ENCODE measurements at places on chromosomes 6 and 20.

- no peak for DNase-seq
These were observed 654.5 kb upstream of the PTCHD4 start for GRCh38 chr6:48765352-48765961.

DNA sequence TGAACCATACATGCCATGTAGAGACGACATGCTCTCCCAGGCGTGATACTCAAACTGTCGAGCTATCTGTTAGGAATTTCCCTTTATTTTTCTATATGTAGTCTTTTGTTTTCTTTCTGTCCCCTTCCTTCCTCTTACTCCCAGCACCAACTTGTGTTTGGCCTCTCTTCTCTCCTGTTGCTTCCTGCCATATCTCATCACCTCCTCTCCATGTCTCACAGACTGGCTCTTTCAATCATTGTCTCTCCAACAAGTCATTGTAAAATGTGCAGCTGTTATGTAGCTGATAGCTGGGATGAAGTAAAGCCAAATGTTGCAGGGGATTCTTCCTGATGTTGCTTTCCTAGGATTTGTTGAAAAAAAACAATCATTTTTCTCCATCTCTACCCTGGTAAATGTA lies 234.5 kb downstream of the TMEM242 start:
- no peak for DNase-seq

DNA sequence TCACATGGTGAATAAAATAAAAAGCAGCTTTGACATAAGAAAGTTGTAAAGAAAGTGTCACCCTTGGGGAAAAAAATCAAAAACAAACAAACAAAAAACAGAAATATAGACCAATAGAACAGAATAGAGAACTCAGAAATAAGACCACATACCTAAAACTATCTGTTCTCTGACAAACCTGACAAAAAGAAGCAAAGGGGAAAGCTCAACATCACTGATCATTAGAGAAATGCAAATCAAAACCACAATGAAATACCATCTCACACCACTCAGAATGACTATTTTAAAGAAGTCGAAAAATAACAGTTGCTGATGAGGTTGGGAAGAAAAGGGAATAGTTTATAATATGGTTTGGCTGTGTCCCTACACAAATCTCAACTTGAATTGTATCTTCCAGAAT lies 159.1 kb downstream of the TINAG start:
- no peak for DNase-seq

DNA sequence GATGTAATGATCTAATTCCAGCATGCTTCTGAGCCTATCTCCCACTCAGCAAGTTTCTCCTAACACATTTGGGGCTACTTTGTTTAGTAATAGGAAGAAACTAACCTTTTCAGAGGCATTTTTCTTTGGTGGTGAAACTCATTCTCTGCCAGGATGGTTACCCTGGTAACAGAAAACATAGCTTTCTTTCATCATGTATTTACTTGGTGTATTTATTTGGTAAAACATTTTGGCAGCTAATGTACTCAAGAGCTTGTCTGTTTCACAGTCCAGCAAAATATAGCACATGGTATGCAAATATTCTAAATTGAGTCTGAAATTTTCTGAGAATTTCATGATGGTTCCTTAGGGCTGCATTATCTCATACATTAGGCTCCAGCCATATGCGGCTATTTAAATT lies 100.0 kb downstream of the SLC35B3 start:
- no peak for DNase-seq

DNA sequence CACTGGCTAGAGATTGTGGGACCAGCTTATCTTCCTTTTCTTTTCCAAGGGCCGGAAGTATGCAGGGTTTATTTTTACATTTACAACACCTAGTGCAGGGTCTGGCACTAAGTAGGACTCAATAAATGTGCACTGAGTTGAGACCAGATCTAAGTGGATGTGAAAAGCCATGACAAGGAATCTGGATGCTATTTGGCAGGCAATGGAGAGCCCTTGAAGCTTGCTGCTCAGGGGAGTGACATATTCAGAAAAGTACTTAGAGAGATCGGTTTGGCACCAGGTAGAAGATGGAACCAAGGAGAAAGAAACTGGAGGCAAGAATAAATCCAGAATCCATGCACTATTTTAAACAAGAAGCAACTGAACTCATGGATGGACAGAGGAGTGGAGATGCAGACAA lies 815.8 kb downstream of the MAFB start:
- DNase-seq, result no peak

DNA sequence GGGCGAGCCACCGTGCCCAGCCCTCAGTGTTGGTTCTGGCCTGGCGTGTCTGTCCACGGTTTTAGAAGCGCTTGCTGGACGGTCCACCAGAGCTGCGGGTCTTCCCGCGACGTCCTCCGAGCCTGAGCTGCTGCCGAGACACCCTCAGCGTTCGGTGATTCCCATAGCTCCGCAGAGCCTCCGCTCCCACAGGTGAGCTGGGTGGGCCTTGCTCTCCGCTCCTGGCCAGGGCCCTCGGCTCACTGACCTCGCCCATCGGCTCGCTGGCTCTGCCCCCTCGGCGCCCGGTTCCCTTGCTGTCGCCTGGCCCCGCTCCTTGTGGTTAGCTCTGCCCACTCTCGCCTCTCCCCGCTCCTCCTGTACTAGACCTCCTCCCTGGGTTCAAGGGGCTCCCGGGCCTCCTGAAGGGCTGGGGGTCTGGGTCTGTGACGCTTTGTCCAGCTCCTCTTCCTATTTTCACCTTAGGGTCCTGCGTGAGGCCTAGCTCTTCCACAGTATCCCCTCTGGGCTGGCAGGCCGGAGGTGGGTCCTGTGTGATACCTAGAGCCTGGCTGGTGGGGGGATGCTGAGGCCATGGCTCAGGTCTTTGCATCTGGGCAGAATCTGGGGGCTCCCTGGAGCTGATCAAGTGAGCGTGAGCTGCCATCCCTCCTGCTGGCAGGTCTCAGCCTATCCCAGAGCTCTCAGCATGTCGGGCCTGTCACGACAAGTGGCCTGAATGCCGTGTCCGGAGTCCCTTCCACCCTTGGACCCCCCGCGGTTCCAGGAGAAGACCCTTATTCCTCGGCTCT lies 5.0 kb upstream of the COX4I2 start:
- DNase-seq, result no peak

DNA sequence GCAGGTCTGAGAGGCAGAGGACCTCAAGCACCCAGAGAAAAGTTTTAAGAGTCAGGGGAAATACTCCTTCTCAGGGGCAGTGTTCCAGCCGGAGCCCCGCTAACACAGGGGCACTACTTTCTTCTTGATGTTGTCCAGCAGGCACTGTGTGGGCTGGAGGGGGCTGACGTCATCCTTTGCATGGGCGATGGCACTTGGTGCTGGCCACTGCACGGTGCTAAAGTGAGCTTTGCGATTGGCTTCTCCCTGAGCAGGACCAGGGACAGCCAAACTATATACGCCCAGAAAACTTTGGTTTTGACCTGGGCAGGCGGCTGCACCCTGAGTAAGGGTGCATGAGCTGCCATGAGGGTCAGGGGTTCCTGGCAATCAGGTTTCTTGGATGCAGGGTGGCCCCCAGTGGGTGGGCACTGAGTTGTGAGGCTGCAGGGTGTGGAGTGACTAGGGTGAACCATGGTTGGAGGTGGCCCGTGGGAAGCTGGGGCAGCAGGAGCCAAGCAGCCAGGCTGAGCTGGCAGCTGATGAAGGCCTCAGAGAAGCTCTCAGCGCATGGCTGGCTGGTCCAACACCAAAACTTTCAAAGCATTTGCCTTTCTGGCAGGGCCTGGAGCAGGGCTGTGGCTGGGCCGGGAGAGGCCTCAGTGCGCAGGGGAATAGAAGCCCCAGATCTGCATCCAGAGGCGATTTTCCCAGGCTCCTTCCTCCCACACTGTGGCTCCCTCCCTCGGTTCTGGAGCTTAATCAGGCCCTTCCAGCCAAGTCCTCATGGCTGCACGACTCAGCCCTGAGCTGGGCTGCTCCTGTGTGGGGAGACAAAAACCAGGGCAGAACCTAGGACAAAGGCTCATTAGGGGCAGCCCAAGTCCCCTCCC lies 18.3 kb downstream of the MRPS18A start:
- no peak for DNase-seq

All from bone marrow (tissue), 2 donors.